ENCODE measurements at places on chromosomes 2 and 18.

GRCh38 chr18:991441-991840 lies 86.8 kb downstream of the ADCYAP1 start:
- DNase-seq, result no peak

DNA sequence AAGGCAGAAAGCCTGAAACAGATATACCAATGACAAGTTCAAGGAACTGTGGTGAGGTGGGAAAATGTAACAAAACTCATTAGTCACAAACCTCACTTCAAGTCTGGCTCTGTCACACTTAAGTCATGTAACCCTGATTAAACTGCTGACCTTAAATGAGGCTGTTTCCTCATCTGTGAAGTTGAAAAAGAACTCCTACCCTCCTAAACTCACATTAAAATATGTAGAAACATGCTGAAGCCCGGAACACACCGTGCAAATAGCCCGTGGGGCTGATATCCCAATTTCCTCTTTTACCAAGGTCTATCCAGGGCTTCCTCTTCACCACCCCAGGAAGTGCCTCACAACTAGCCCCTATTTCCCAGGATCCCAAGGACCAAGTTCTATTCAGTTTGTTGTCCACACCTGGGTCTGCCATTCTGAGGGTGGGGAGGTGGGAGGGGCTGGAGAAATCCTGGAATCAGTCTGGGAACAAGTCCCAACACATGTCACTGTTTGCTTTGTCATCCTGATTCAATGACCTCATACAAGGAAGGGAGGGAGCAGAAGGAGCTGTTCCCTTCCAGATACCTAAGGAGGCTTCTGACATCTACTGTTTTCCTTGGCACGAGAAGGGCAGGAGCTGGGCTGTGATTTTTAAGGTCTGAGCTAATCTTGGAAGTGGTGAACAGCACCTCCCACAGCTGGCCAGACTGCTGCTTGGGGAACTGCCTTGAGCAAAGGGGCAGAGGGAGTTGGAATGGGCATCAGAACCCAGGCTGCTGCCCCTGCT lies 42.3 kb downstream of the SLC4A1AP start:
- no peak for DNase-seq

GRCh38 chr2:85922199-85922598 lies 33.4 kb upstream of the ST3GAL5 start:
- DNase-seq, result no peak

DNA sequence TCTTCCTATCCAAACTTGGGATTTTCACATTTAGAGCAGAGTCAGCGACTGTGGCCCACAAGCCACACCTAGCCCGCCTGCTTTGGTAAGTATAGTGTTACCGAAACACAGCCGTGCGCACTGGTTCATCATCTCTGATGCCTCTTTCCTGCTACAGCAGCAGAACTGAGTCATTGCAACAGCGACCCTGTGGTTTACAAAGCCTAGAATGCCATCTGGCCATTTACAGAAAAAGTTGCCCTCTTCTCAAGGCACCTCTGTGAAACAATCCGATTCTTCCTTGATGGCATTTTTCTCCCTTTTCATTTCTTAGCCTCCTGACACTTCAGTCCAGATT lies 10.7 kb upstream of the IAH1 start:
- DNase-seq, result no peak

GRCh38 chr18:74489676-74490075 lies 6.5 kb upstream of the CNDP2 start:
- peak; percentile 42 for DNase-seq

GRCh38 chr2:218405746-218406208 lies 6.1 kb downstream of the CTDSP1 start:
- DNase-seq, result peak; percentile 32

DNA sequence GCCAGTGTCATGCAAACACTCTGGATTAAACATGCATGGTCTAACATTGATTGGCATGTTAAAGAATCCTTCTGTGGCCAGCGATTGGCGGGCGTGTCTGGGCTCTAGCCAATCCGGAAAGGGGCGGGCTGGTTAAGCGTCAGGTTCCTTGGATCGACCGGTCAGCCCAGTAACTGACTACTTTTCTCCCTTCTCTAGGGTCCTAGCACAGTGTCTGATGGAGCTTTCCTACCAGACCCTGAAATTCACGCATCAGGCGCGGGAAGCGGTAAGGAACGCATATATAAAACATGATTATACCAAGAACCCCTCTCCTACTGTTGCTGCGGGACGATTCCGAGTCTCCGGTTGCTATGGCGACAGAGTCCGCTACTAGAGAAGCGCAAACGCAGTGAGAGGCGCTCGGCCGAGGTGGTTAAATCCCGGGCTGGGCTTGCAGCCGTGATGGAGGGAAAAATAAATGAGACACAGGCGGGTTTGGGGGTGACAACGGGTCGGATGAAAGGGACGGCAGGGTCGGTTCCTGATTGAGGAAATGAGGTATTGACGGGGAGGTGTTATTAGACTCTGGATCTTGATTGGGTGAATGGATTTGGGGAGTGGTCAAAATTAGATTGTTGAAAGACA lies 29.4 kb downstream of the KATNAL2 start:
- peak; percentile 81 for DNase-seq

- no peak for DNase-seq
Measured at GRCh38 chr2:44191739-44192138, 23.1 kb downstream of the PPM1B start.

DNA sequence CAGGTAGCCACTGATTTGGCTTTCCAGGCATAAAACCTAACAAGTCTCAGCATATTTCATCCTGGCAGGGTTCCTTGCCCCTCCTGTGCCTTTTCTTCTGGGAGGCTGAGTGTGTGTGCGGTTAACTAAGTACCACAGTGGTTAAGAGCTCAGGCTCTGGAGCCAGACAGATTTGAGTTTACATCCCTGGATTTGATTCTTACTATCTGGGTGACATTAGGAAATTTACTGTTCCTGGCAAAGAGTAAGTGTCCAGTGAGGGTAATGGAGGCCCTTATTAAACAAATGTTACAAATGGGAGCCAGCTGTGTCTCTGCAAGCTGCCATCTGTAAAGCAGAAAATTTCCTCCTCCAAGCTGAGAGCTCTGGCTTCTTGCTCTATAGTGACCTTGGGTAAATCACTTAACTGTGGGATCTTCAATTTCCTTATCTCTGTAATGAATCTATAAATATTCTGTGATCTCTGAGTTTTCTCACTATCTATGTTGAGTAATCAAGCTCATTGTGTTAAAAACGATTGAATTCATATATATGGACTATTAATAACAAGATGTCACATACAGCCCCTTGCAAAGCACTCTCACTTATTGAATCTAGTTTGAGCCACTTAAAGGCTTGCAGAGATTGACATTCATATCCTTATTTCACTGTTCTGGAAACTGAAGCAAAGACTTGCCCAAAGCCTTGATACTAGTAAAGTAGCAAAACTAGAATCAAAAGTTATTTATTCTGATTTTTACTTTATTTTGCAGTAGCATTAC lies 6.5 kb upstream of the COBLL1 start:
- peak; percentile 71 for DNase-seq

DNA sequence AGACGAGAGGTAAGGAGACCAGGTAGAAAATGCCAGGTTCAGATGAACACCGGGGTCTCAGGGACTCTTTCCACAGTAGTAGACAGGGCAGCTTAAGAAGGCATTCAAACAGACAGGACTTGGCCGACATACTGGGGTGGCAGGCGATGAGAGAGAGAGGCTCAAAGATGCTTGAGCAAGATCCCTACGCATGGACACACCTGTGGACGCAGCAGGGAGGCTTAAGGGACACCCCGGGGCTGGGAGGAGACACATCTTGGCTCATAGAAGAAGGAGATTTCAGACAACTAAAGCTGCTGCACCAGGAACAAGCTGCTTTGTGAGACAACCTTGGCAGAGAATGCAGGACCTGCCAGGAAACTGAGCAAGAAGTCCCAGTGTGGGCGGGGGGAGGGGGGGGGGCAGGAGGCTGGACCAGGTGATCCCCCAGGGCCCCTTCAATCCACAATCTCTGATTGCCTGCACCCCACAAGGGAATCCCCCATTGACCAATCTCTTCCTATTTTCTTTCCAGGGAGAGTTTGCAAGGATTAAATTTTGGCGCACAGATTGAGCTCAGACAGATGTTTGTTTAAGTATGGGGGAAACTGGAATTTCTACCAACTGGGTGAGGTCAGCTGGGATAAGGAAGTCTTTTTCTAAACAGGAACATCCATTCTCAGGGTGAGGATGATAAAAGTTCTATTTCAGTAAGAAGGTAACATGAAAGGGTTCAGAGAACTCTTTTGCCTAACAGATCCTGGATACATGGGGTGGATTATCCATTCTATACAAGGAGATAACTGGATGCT lies 400.7 kb downstream of the NBAS start:
- DNase-seq, result no peak

DNA sequence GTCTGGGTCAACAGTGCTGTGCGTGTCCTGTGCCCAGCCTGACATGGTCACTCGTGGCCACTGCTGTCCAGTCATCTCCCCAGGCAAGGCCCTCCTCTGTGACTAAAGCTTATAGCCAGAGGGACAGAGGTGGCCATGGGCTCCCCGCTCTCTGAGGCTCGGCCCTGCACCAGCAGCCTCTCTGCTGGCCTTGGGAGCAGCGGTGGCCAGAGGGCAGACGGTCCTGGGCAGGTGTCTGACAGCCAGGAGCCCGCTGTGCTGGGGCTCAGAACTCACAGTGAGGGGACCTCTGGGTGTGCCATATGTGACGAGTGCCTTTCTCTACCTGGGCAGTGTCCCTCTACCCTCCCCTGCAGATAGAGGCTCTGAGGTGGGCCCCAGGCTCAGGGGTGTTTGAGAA lies 98.7 kb downstream of the FAM210A start:
- no peak for DNase-seq

DNA sequence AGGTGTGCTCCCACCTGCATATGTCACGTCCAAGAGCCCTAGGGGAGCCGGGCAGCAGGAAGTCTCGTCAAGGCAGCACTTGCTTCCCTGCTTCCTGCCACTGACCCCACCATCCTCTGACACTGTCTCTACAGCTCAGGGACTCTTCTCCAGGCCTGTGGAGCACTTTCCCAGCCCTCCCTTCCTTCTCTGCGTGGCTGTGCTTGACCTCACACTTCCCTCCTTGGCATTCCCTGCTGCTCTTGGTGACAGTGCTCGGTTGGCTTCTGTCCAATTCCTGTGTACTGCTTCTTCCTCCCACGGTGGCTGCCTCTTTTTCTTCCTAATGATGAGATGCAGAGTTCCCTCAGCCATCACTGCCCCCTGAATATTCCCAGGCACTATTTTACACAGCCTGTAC lies 2.8 kb downstream of the CIDEA start:
- no peak for DNase-seq

DNA sequence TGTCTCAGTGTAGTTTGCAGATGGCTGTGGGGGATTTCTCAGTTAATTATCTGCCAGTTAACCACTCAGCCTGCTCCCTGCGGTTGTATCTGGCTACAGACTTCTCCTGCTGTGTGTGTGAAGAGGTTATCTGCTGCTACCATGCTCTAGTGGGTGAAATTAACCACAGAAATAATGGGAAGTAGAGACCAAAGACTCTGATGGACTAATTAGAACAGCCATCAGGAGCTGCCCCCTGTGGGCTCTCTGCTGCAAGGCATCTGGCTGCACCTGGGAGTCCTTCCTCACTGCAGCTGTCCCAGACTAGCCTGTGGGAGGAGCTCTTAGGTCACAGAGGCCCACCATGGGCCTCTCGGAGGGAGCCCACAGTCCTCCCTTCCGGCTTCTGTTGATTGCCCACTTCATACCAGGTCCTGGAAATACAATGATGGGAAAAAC lies 66.6 kb downstream of the CTIF start:
- peak; percentile 1 for DNase-seq

DNA sequence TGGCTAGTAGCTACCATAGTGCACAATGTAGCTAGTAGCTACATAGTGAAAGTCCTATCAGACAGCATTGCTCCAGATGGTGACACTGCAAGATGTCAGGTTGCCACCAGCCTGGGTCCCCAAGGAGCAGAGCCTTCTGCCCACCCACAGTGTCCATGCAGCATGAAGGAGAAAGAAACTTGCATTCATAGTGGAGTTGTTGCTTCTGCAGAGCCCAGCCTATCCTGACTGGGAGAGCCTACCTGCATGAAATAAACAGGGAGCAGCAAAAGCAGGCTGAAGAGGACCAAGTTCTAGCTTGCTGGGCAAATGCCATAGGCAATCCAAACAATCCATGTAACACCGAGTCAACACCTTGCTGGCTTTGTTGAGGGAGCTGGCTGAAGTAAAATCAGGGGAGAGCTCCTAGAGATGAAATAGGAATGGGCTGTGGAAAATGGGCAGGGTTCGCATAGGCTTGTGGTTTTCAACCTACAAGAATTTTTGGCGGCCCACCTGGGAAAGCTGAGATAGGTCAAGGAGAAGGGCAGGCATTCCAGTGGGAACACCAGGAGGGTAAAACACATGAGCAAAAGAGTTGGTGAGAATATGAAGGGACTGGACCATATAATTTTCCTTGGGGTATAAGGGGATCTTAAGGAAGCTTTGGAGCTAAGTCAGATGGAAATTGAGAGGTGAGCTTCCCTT lies 195.8 kb downstream of the CYP26B1 start:
- no peak for DNase-seq

DNA sequence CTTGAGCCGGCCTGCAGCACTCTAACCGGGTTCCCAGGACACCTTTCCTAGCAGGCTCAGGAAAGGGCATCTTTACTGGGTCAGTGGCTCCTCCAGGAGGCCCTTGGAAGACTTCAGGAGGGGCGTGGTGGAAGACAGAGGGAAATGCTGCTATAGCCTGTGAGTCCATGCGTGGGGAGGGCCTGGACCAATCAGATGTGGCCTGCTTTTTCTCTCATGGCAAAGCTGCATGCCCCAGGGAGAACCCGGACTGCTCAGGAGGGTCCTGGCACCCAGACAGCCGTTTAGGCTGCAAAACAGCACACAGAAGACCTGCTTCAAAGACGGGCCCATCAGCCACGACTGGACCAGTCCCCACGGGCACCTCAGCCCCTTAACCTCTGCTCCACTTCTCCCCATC lies 84.4 kb downstream of the EIPR1 start:
- no peak for DNase-seq

DNA sequence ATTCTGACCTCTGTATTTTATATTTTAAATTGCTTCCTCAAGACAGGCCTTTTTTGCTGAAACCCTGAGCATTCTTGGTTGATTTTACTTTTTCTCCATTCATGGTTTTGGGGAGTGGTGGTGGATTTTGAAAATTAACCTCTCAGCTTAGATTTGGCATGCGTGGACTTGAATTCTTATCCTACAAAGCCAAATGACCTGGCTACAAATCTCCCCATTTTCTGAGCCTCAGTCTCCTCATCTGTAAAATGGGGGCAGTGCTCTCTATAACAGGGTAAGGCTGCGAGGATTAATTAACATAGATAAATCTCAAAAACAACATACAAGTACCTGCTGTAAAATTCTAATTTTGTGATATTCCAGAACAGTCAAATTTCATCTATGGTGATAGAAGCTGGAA lies 103.4 kb upstream of the CDCA7 start:
- no peak for DNase-seq

- DNase-seq, result no peak
Measured at GRCh38 chr2:235021752-235022151, 69.9 kb downstream of the SH3BP4 start.

GRCh38 chr2:156350374-156351142 lies 18.0 kb upstream of the NR4A2 start:
- DNase-seq, result no peak
